Left lung (tissue), 14 donors: ENCODE measurements at places on chromosomes 4 and X. TPM values are rescaled to one million over a fixed set of nuclear protein-coding genes. Genes with fewer than 3 reads are reported as not detected.
A peak's percentile ranks its signal among the peaks of the same experiment; 100 is the strongest.

DNA sequence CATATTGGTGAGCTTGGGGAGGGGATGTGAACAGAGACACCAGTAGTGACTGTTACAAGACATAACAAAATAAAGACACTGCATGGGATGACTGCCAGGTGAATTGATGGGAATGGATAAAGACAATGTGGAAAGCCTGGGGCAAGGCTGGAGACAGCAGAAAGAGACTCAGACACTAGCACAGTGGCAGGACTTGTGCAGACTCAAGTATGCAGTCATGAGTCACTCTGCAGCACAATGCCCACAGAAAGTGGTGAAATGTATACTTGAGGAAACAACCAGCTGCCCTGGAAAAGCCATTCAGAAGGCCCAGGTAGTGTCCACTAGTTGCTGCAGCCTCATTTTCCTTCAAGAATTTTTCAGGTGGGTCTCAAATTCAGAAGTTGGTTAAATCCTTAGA is 452.3 kb downstream of the MID1IP1 start:
- H3K4me3 ChIP-seq = no peak overlapping the region
- no peak for DNase-seq
- H3K27me3 ChIP-seq = peaks cover 4% of the 10 kb centered on the region
- no peaks in the 10 kb centered on the region for H3K4me1 ChIP-seq
- no peaks in the 10 kb centered on the region for H3K36me3 ChIP-seq

The FSTL5 gene
- not detected for total RNA-seq

DNA sequence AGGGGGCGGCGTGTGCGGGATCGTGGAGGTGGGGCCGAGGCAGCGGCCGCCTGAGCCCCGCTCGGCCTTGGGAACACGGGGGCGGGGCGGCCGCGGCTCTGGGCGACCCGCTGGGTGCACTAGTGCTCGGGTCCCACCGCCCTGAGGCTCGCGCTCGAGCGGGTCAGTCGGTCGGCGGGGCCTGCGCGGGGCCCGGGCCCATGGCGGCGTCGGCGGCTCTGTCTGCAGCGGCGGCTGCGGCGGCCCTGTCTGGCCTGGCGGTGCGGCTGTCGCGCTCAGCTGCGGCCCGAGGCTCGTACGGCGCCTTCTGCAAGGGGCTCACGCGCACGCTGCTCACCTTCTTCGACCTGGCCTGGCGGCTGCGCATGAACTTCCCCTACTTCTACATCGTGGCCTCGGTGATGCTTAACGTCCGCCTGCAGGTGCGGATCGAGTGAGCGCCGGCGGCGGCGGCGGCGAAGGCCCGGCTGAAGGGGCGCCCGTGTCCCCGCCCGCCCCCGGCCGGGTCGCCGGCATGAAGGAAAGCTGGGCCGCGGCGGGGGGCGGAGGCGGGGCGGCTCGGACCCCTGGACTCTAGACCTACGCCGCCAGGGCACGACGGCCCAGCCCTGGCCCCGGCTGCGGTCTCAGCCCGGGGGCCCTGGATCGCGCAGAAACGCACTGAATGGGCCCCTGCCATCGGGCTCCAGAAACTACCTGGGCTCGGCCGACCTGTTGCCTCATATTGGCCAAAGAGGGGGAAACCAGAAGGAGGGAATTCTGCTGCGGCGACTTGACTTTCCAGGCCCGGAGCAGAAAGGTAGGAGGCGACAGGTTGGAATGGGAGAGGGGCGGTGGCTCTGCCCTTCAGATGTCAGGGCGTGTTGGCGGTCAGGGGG is at the start of gene SMIM10L2A:
SMIM10L2A (plus strand) TSS at position 13 of the 878 bp plus-strand sequence; CDS start at position 201, 188 bp downstream.
- no peak within 1 kb of the TSS for H3K27ac ChIP-seq
- H3K4me3 ChIP-seq = peak within 1 kb of the TSS; percentile 21
- H3K36me3 ChIP-seq = no peaks in the 10 kb centered on the region

The RHOXF2B gene
- not detected for total RNA-seq

GRCh38 chr4:74814052-74814451 is 19.7 kb upstream of the BTC start:
- H3K36me3 ChIP-seq = no peaks in the 10 kb centered on the region
- H3K4me1 ChIP-seq = no peaks in the 10 kb centered on the region
- no peak overlapping the region for H3K27ac ChIP-seq
- no peak for DNase-seq
- H3K27me3 ChIP-seq = no peaks in the 10 kb centered on the region

DNA sequence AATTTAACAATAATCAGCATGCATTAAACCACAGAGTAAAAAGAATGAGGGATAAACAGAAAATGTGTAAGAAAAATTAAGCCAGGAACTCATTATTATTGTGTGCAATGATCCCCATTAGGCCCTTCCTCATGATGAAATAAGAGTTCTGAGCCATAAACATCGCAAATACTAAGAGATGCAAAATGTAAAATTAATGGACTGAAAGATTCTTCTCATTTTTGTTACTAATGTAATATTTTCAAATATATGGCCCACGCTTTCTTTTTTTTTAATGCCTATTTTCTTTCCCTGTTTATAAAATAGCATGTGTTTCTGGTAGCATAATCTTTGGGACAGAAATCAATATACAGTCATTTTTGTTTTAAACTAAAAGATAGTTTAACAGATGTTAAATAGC is 281.0 kb downstream of the PDGFC start:
- H3K27ac ChIP-seq = no peak overlapping the region
- H3K36me3 ChIP-seq = no peaks in the 10 kb centered on the region
- no peak overlapping the region for H3K4me3 ChIP-seq
- H3K27me3 ChIP-seq = no peaks in the 10 kb centered on the region
- H3K4me1 ChIP-seq = no peaks in the 10 kb centered on the region

- H3K4me3 ChIP-seq = no peak overlapping the region
- DNase-seq = peak; percentile 61
- no peaks in the 10 kb centered on the region for H3K27me3 ChIP-seq
- H3K27ac ChIP-seq = no peak overlapping the region
- peaks cover 15% of the 10 kb centered on the region for H3K36me3 ChIP-seq
Observed at GRCh38 chr4:7756561-7757355, 182.9 kb downstream of the AFAP1 start.

The GEMIN8 gene
- 14.5 TPM for total RNA-seq

GRCh38 chr4:184344899-184345572 is 127.4 kb upstream of the ENPP6 start:
- peak overlapping the region; percentile 40 for H3K27ac ChIP-seq
- peaks cover 21% of the 10 kb centered on the region for H3K4me1 ChIP-seq
- H3K27me3 ChIP-seq = no peaks in the 10 kb centered on the region
- no peak for DNase-seq

- H3K4me1 ChIP-seq = no peaks in the 10 kb centered on the region
- no peak overlapping the region for H3K27ac ChIP-seq
- no peak for DNase-seq
- H3K36me3 ChIP-seq = no peaks in the 10 kb centered on the region
Observed at GRCh38 chr4:144985014-144985413, 113.0 kb downstream of the ANAPC10 start.

The FOXR2 gene
- total RNA-seq = not detected

DNA sequence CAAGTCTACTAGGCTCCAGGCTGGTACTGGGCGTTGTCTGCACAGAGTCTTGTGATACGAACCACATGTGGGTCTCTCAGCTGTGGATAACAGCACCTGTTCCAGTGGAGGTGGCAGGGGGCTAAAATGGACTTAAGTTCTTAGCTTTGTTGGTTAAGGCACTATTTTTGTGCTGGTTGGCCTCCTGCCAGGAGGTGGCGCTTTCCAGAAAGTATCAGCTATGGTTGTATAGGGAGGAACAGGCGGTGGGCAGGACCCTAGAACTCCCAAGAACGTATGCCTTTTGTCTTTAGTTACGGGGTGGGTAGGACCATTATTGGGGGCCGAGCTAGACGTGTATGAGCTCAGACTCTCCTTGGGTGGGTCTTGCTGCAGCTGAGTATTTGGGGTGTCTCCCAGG is 1138.4 kb downstream of the PCDH19 start:
- H3K36me3 ChIP-seq = no peaks in the 10 kb centered on the region

DNA sequence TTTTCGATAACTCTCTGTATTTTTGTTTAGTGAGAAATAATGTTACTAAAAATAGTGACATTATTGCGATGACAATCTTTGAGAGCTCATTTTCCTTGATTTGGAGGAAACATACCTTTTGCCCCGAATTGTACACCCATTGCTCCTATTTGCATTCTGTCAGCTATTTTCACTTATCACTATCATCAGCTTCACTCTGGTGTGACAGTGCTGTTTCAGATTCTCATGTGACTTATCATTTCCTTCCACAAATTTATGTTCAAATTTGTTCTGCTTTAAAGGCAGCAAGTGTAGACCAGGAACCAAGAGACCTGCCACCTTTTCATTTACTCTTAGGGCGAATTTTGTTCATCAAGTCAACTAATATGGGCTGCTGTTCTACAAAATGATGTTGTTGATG is 179.4 kb downstream of the RBM46 start:
- no peak overlapping the region for H3K4me3 ChIP-seq
- no peak overlapping the region for H3K27ac ChIP-seq
- H3K27me3 ChIP-seq = no peaks in the 10 kb centered on the region
- no peak for DNase-seq

DNA sequence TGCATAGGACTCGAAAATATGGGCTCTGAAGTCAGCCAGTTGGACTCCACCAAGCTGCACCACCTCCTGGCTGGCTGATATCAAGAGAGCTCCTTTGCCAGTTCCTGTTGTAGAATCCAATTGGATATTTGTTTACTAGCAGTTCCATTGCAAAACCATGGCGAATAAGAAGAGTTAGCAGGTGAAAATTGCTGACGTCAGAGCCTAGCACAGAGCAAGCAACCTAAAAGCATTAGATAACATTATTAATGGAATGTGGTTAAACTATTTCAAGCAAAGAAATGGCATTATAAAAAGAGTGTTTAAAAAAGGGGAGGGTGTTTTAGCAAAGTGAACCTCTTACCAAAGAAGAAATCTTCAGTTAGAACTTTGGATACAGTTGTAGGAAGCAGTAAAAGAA is 1816.3 kb upstream of the TENM3 start:
- H3K36me3 ChIP-seq = no peaks in the 10 kb centered on the region
- no peak overlapping the region for H3K27ac ChIP-seq
- no peaks in the 10 kb centered on the region for H3K4me1 ChIP-seq
- DNase-seq = no peak
- no peaks in the 10 kb centered on the region for H3K27me3 ChIP-seq
- no peak overlapping the region for H3K4me3 ChIP-seq

The ATRX gene
- 73.4 TPM for total RNA-seq

The ERAS gene
- not detected for total RNA-seq

The CASP3 gene
- total RNA-seq = 23.5 TPM

- DNase-seq = no peak
- peaks cover 4% of the 10 kb centered on the region for H3K4me1 ChIP-seq
- H3K4me3 ChIP-seq = no peak overlapping the region
- peak overlapping the region; percentile 34 for H3K27ac ChIP-seq
- H3K36me3 ChIP-seq = peaks cover 100% of the 10 kb centered on the region
Observed at GRCh38 chr4:102598086-102598761, 97.1 kb downstream of the NFKB1 start.

GRCh38 chr4:17523662-17524061 is 8.7 kb downstream of the CLRN2 start:
- no peaks in the 10 kb centered on the region for H3K36me3 ChIP-seq
- H3K4me3 ChIP-seq = no peak overlapping the region
- H3K27ac ChIP-seq = no peak overlapping the region
- H3K4me1 ChIP-seq = no peaks in the 10 kb centered on the region
- DNase-seq = no peak
- H3K27me3 ChIP-seq = no peaks in the 10 kb centered on the region

DNA sequence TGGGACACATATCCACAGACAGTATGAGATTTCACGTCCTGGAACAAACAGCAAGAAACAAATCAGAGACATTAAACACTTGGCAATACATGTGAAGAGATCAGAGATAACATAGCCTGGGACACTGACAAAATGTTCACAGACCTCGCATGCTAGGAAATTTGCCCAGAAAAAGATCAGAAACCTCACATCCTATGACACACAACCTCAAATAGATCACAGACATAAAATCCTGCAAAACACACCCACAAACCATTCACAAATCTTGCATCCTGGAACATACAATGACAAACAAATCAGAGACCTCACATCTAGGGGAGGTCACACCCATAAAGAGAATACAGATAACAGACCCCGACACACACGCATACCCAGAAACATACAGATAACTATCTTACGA is 18.0 kb downstream of the SUV39H1 start:
- no peaks in the 10 kb centered on the region for H3K27me3 ChIP-seq
- H3K36me3 ChIP-seq = no peaks in the 10 kb centered on the region
- no peak overlapping the region for H3K4me3 ChIP-seq

The ZNF630 gene
- total RNA-seq = 3.0 TPM

The C4orf50 gene
- 0.10 TPM for total RNA-seq

GRCh38 chr4:57973819-57974218 is 863.6 kb upstream of the IGFBP7 start:
- DNase-seq = no peak
- H3K27me3 ChIP-seq = no peaks in the 10 kb centered on the region
- no peaks in the 10 kb centered on the region for H3K36me3 ChIP-seq
- no peak overlapping the region for H3K27ac ChIP-seq
- H3K4me1 ChIP-seq = no peaks in the 10 kb centered on the region

DNA sequence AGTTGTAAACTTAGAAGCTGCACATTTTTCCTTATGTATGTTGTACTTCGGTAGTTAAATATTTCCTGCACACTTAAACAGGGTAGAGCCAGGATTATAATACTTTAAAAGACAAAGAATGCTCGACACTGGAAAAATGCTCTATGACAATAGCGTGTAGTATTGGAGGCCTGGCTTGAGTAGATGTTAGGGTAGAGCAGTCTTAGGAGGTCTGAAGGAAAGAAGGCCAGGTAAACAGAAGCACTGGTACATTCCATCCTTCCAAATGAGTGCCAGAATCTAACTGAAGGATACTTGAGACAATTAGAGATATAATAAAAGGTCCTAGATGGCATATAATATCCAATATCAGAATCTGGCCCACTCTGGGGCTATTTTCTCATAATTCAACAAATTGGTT is 42.3 kb downstream of the ATXN3L start:
- no peak overlapping the region for H3K27ac ChIP-seq
- H3K36me3 ChIP-seq = no peaks in the 10 kb centered on the region
- H3K27me3 ChIP-seq = no peaks in the 10 kb centered on the region
- H3K4me3 ChIP-seq = no peak overlapping the region
- no peak for DNase-seq

DNA sequence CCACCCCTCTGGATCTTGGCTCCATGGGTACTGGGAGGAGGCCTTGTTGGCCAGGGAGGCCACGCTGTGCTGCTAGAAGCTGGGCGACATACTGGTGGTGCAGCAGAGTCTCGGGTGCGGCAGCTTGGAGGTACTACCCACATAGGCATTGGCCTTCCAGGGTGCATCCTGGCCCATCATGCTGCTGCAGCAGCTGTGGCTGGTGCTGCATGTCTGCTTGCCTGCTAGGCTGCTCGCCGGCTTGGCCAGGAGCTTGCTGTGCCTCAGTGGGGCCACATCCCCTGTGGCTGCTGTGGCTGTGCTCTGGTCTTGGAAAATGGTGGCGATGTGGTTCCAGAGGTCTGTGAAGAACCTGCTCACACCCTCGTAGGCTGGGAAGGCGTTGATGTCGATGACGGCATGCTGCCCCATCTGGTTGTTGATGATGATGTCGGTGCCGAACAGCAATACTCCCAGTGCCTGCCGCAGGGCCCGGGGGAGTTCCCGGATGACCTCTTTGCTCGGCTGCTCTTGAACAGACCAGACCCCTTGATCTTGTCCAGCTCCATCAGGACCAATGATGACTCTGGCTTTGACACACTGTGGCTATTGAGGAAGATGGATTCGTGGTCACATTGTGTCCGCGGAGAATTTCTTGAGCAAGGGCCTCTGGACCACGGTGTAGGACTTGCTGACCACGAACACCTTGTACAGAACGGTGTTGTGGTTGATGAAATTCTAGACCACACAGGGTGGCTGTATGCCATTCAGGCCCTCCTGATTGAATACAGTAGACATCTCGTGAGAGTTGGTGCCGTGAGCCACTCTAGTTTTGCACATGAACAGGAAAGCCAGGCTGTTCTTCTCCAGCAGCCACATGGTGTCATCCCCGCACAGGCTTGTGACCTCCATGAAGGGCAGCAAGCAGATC is 11.8 kb downstream of the RBM10 start:
- H3K36me3 ChIP-seq = no peaks in the 10 kb centered on the region
- H3K27ac ChIP-seq = no peak overlapping the region
- no peak overlapping the region for H3K4me3 ChIP-seq
- H3K4me1 ChIP-seq = no peaks in the 10 kb centered on the region
- no peaks in the 10 kb centered on the region for H3K27me3 ChIP-seq
